NCI-H1694 (cell line): ENCODE measurements at places on chromosomes 7 and 10.

- no peak for DNase-seq
Measured at GRCh38 chr10:10824591-10825148, 193.0 kb upstream of the CELF2 start.

- no peak for DNase-seq
Measured at GRCh38 chr10:44343843-44344242, 41.1 kb downstream of the CXCL12 start.

DNA sequence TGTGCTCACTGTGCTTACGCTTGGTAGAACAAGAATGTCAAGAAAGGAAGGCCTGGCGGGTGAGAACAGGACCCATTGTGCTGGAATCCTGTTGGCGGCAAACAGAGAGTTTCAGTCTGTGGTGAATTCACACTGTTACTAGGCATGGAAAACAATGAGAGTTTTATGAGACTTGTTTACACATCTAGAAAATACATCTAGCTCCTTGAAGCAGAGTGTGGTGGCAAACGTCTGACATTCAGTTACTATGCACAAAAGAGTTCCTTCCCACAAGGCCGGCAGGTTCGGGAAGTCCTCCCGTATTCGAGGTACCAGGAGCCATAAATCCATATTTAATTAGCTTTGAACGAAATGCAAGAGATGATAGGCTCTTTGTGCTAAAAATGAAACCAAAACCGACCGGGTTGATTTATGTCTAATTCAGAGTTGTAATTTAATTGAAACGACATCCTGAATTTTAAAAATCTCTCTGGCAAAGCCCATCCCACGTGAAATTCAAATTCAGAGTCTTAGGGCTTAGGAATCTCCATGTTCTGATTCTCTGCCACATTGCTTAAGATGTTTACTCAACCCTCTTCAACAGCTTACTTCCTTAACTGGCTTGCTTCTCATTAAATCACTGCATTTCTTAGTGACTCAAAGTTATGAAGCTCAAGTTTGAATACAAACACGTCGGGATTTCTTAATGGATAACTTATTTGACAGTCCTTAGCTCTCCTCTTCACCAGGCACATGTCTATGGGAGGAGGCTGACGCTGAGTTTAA, 299.9 kb upstream of the PITRM1 start:
- no peak for DNase-seq

- no peak for DNase-seq
Measured at GRCh38 chr10:96835899-96836298, 3.8 kb downstream of the LCOR start.
